Endodermal cell (in vitro differentiated cells): ENCODE measurements at places on chromosomes 2 and 18. TPM values are rescaled to one million over a fixed set of nuclear protein-coding genes. Genes with fewer than 3 reads are reported as not detected.
A peak's percentile ranks its signal among the peaks of the same experiment; 100 is the strongest.

- no peak for DNase-seq
Observed at GRCh38 chr18:30988440-30988839, 54.1 kb downstream of the DSC3 start.

GRCh38 chr2:908568-908967 lies 42.1 kb upstream of the SNTG2 start:
- peak; percentile 41 for DNase-seq

The CXCR1 gene
- total RNA-seq, result not detected in 2 replicates

DNA sequence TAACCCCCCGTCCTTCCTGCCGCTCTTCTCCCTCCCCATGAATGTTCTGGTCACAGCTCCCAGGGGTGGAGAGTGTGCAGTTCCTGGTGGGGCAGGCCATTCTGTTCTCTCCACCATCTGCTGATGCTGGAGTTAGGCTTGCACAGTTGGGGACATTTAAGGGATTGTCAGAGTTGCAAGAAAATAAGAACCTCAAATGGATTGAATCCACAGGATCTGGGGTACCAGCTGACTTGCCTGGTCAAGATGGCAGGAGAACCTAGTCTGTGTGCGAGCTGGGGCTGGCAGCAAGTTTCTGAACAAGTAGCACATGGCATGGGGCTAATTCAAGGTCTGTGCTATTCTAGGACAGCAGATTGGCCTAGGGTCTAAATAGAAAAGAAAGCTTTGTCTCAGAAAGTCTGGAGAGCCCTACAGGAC lies 60.8 kb upstream of the TXNDC2 start:
- DNase-seq, result peak; percentile 17

DNA sequence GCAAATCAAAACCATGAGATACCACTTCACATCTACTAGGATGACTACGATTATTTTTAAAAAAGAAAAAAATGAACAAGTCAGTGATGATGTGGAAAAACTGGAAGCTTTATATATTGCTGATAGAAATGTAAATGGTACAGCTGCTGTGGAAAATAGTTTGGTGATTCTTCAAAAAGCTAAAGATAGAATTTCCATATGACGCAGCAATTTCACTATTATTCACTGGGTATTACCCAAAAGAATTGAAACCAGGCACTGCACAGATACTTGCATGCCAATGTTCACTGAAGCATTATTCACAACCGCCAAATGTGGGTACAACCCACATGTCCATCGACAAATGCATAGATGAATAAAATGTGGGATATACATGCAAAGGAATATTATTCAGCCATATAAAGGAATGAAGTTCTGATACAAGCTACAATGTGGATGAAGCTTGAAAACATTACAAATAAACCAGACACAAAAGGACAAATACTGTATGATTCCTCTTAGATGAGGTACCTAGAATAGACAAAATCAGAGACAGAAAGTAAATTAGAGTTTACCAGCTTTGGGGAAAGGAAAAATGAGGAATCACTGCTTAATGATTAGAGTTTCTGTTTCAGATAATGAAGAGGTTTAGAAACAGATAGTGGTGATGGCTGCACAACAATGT lies 11.1 kb downstream of the RTTN start:
- no peak for DNase-seq

DNA sequence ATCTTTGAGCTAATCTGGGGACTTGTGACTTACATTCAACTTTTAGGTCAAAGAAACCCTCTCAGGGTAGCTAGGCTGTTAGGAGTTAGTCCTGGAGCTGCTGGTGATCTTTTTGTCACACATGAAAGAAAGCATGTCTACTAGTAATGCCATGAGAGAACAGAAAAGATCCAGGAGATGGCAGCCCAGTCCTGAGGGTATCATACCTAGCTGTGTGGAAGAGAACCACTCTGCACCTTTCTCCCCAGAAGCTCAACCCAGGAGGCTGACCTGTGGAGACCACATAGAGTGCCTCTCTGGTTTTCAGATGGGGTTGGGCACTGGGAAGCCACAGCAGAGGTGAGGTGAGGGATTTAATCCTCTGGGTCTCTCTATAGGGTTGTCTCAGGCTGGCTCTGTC lies 460.2 kb upstream of the UBE2E3 start:
- DNase-seq, result peak; percentile 52

The ZBTB7C gene
- 0.21 to 0.55 TPM (median 0.31 TPM) in 3 replicates for total RNA-seq

DNA sequence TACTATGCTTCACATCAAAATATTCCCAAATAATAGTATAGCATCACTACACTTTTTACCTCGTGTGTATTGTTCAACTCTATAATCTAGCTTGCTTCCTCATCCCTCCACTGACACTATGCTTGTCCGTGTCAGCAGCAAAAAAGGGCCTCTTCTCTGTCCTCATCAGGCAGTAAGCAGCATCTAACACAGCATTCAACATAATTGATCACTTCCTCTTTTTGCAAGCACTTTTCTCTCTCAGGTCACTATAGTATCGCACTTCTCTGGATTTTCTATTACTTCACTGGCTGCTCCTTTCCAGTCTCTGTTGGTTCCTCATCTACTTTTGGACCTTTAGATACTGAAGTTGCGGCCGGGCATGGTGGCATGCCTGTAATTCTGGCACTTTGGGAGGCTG lies 64.9 kb upstream of the ZSWIM2 start:
- DNase-seq, result no peak

The DCDC2C gene
- not detected in 3 replicates for total RNA-seq

- DNase-seq, result no peak
Observed at GRCh38 chr18:58314284-58314683, 270.3 kb downstream of the NEDD4L start.

The RNF25 gene
- 28.4 and 32.1 TPM in 2 replicates for total RNA-seq

GRCh38 chr2:112582314-112582746 lies 2.1 kb upstream of the CHCHD5 start:
- no peak for DNase-seq

- DNase-seq, result no peak
Observed at GRCh38 chr2:218671097-218671653, 627 bp downstream of the RNF25 start.

- no peak for DNase-seq
Observed at GRCh38 chr18:36735130-36735529, 93.7 kb downstream of the TPGS2 start.

DNA sequence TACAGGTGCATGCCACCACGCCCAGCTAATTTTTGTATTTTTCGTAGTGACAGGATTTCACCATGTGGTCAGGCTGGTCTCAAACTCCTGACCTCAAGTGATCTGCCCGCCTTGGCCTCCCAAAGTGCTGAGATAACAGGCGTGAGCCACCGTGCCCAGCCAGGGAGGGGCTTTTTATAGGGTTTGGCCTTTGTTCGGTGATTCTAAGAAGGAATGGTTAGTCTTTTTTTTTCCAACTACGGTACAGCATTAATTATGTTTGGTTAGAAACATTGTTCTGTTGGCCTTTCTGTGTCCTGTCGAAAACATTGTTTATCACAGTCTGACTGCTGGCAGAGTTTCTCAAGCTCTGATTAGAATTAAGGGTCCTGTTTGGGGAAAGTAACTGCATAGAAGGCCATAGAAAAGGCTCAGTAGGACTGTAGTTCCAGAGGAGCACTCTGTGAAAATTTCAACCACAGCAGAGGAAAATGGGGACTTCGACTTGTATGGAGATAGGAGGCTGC lies 19.3 kb upstream of the SMCHD1 start:
- no peak for DNase-seq

The IGFBP5 gene
- total RNA-seq, result 3.6 and 4.3 TPM in 2 replicates

The REG1A gene
- not detected in 3 replicates for total RNA-seq

DNA sequence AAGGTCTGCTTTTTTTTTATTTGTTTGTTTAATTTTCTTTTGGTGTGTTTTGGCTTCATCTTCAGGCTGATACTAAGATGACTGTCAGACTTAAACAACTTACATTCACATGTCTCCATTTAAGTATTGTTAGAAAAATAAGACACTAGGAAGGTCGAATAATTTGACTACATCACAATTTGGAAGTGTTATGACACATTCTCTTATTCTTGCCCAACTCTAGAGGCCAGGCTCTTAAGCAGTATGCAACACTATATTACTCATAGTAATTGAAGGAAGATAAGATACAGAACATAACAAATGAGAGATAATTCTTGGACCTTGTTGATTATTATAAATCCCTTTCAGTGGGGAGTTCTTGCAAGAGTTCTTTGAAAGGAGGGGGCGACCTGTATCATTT lies 295.3 kb upstream of the COL3A1 start:
- no peak for DNase-seq

- DNase-seq, result no peak
Observed at GRCh38 chr18:31646332-31647126, 37.9 kb downstream of the B4GALT6 start.

GRCh38 chr18:55501982-55502710 lies 85.8 kb downstream of the TCF4 start:
- DNase-seq, result no peak

GRCh38 chr2:11022591-11023273 lies 111.0 kb downstream of the KCNF1 start:
- peak; percentile 43 for DNase-seq

The DIPK1C gene
- 0.13 TPM in 1 of 2 replicates, not detected in the other for total RNA-seq

- DNase-seq, result no peak
Observed at GRCh38 chr2:176293334-176293733, 24.1 kb downstream of the MTX2 start.

DNA sequence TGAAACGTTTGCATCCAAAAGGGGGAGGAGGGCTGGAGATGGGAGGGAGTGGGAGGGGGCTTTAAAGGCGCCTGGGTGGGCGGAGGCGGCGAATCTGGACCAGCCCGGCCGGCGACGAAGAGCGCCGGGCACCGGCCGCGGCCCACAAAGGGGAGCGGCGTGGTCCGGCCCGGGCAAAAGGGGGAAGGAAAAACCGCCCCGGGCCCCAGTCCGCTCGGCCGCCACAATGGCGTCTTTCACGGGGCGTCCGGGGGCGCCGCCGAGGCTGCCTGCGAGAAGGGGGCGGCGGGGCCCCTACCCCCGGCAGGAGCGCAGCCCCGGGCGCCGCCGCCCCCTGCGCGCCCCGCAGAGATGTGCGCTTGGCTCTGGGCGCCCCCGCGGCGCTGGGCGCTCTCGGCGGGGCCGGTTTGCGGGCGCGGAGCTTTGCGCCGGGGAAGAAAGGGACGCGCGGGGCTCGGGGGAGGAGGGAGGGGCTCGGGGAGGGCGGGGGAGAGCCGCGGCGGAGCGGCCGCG lies 108.1 kb upstream of the KCTD1 start:
- DNase-seq, result no peak

The KLHL29 gene
- 0.90 to 1.7 TPM (median 1.0 TPM) in 3 replicates for total RNA-seq

DNA sequence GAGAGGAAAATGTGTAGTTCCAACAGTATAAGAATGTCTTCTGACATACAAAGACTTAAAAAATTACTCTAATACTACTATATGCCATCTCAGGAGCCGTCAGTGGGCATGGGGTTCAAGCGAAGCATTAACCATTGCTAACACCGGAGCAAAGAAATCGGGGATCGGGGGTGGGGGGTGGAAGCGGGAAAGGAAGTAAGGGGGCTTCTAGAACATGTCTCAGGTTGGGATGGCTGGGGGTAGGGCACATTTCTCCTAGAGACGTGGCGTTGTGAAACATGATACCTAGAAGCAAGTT lies 702 bp downstream of the LMAN1 start:
- DNase-seq, result no peak

- DNase-seq, result no peak
Observed at GRCh38 chr2:66105066-66105753, 329.7 kb upstream of the MEIS1 start.

- DNase-seq, result no peak
Observed at GRCh38 chr2:128514555-128514955, 195.9 kb upstream of the HS6ST1 start.

The EVX2 gene
- 0.05 TPM in 1 of 2 replicates, not detected in the other for total RNA-seq

DNA sequence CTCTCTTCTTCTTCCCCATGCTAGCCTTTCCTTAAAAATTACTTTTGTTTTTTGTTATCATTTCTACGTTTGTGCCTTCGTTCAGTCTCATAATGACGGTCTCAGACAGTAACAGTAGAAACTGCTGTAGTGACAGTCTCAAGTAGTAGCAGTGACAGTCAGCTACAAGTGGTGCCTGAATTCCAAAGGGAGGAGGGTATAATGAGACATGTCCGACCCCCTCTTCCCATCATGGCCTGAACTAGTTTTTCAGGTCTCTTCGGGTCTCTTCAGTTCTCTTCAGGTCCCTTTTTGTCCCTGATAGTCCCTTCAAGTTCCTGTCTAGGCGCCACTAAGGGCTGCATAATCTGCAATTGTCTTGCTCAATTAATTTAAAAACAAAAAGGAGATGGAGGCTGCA lies 12.6 kb downstream of the TMEM131 start:
- DNase-seq, result no peak

The TLX2 gene
- total RNA-seq, result 0.14 and 0.22 TPM in 2 replicates

- DNase-seq, result no peak
Observed at GRCh38 chr2:174328961-174329715, 5.6 kb upstream of the SP9 start.

DNA sequence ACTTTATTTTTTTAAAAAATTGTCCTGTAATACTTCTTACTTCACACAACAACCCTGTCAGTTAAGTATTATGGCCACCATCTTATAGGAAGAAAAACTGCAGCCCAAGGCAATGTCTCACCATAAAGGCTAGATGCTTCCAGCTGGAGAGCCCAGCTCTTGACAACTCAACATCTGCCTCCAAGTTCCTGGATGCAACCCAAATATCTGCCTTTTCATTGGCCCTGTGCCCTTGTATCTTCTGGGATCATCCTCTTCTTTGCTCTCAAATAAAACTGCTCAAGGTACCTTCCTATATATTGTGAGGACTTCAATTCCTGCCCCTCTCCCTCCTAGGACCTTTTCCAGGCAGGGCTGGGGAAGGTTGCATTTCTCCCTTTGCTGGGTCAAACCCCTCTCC lies 69.5 kb downstream of the BIN1 start:
- DNase-seq, result no peak

- peak; percentile 73 for DNase-seq
Observed at GRCh38 chr2:85578243-85579180, 1.1 kb downstream of the VAMP8 start.

DNA sequence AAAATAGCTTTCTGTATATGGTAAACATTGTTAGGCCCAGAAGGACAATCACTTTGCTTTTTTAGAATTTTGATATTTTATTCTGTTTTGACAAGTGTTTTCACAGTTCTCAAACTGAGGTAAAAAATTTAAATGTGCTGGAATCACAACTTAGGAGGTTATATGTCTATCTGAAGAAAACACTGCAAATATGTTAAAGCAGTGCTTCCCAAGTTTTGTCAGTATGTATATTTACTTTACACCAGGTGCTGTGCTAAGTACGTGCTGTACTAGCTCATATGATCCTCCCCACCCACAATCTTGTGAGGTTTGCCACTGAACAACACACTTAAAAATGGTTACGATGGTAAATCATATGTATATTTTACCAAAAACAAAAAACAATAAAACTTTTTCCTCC lies 124.2 kb downstream of the CABYR start:
- no peak for DNase-seq

The CPO gene
- 0.42 to 0.95 TPM (median 0.70 TPM) in 3 replicates for total RNA-seq

- no peak for DNase-seq
Observed at GRCh38 chr18:79590191-79591031, 89.2 kb upstream of the CTDP1 start.

The CFAP221 gene
- 13.4 to 18.3 TPM (median 18.0 TPM) in 3 replicates for total RNA-seq

The FAM237A gene
- not detected in 2 replicates for total RNA-seq

- DNase-seq, result no peak
Observed at GRCh38 chr2:104240984-104241383, 612.9 kb upstream of the POU3F3 start.
